LNCaP clone FGC (cell line): ENCODE measurements at places on chromosomes 7 and 10.

DNA sequence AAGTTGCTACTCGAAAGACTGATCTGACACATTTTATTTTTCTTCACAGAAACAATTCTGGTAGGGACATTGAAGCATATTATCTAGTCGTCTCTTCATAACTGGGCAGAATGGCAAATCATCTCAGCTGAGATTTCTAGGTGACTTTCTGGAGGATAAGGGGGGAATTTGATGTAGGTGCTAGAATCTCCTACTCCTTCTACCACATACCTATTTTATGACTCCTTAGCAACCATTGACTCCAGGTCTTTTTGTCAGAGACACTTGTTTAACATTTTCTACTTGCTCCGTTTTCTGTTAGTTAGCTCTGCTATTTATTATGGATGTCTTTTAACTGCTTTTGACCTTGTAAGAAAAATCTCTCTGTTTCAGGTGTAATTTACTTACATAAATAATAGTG lies 380.9 kb upstream of the SEMA3C start:
- DNase-seq, result no peak

DNA sequence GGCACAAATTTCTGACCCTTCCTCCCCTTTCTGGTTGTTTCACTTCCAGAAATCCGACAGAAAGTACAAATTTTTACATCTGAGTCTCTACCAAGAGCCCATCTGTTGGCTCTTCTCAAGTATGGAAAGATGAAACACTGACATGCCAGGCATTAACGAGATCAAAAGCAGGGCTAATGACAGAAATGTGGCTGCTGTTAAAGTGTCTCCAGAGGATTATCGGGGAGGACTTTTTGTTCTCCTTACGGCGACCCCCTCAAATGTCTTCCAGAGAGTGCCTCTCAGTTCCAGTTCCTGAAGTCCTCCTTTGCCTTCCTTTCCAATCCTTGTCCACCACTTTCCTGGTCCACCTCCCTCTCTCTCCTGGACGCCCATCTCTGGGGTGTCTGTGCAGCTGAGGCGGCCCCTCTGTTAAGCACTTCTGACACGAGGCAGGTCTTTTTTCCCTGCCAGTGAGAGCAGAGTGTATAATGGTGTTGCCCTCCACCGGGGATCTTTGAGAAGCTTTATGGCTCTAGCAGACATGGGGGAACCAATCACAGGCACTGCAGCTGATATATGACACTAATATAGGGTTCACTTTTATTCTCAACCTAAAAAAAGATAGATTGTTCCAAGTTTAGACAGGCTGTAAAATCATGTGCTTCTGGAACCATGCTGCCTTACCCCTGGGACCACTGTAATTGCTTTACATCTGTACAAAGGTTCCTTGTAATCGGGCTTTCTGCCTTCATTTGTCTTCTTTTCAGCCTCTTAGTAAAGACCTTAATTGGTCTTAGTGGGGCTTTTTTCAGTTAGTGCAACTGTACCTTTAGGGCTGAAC lies 757.1 kb downstream of the AUTS2 start:
- DNase-seq, result no peak

DNA sequence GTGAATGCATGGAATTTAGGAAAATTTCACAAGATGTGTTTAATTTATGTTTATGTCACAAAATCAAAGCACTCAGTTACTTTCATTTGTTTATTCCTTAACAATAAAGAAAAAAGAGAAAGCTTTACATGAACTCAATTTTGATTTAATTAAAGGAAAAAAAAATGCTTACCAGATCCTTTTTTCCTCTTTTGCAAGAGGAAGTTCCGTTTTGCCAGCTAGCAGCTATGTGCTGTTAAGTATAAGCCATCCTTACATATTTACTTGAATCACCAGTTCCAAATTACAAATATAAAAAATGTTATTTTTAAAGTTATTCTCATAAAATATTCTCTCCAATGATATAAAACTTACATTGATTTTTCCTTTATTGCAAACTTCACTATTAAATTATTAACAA lies 12.7 kb downstream of the MRC1 start:
- DNase-seq, result no peak

DNA sequence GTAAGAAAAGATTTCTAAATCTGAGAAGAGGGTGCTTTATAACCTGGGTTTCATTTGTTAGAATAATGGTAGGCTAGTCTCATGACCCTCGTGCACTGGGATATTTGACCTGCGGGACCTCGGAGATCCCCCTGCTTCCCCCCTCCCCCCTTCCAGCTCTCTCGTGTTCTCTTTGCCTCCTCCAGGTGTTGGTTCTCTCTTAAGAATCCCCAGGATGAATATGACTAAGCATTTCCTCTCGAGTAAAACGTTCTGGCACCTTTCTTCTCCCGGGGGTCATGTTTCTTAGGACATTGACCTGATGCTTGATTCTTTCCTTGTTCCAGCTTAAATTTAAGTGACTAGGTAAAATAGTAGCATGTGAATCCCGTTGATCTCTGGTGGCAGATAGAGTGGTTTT lies 71.2 kb downstream of the SHH start:
- no peak for DNase-seq

DNA sequence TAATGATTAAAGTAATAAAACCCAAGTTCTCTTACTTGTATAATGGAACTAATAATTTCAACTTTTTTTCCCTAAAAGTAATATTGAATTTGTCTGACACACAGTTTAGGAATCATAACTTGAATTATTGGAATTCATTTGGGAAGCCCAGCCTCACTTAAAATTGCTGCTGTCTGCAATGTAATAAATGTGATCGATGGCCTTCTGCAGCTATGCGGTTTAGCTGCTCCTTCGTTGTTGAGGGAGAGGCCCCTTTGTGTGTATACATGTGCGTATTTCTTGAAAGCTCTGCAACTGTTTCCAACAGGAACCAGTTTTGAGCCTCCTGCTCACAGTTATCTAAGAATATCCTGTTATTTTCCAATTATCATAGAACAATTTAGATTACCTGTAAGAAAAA lies 152.5 kb downstream of the AKR1D1 start:
- DNase-seq, result no peak

- no peak for DNase-seq
Observed at GRCh38 chr10:89805599-89806013, 104.2 kb downstream of the KIF20B start.

GRCh38 chr10:100184840-100185239 lies 989 bp downstream of the ERLIN1 start:
- DNase-seq, result no peak

DNA sequence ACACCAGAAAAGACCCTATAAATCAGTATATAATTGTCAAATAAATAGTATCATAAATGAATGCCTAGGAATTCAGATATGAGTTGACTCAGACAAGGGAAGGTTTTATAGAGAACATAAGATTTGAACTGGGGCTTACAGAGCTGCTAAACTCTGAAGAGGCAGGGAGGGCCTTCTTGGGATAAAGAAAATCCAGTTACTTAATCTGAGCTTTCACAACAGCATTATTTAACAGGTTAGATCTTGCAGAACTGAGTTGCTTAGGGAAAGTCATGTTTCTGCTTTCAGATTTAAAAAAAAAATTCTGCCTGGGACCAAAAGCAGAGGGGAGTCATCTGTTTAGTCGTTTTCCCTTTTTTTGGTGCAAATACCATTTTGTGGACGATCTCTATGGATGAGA lies 594.8 kb upstream of the FZD8 start:
- no peak for DNase-seq

DNA sequence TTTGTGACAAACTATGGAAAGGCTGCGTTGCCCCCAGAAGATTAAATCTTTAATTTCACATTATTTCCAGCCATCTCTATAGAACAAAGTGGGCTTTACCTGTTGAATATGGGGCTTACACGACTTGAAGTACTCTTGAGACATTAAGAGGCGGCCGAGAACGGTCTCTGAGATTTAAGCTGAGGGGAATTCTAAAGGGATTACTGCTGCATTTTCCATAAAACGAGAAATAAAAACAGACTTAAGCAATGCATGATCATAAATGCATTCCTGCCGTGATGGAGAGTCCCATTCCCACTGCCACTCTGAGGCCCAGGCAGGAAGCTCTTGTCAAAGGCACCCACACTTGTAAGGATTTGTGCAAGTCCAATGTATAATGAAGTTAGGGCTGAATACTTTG lies 329.7 kb upstream of the SHH start:
- no peak for DNase-seq

DNA sequence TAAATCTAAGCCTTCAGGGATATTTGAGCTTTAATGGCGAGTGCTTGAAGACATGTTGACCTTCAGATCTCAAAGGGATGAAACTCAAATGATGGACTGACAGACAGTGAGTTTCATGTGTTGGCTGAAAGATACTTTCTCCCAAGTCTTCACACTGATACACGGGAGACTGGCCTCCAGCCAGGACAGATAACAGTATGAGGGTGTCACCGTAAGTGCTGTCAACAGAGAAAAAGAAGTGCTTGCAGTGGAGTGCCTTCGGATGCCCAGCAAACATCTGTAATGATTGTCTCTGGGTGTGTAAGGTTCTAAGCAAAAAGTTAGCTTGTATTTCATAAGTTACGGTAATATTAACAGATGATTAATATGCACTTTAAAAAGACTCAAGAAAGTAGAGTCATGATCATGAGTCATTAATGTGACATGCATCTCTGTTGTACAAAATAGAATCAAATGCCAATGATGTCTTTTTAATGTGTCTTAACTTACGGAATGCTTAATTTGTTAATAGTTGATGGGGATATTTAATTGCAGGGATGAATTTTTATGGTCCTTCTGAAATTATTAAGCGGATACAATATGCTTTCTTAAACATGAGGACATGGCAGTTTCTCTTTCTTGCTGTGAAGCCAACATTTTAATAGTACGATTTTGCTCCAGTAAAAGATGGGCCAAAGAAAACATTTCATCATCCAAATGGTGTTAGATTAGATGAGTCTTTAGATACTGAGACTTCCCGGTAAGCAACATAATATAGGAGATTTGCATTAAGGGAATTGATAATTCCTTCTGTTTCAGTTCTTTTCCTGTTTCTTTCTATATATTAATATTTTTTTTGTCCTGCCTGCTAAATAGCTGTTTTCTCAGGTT lies 292.5 kb downstream of the GALNT17 start:
- DNase-seq, result no peak
